ENCODE measurements at places on chromosomes 4 and X.

- DNase-seq = no peak
These were observed 707.8 kb downstream of the STIM2 start for GRCh38 chr4:27568236-27568951.

- DNase-seq = no peak
These were observed 311.0 kb downstream of the FBXW7 start for GRCh38 chr4:152224721-152225420.

GRCh38 chr4:121792966-121793365 lies 8.2 kb upstream of the EXOSC9 start:
- no peak for DNase-seq

GRCh38 chr4:46992338-46992737 lies 1.0 kb downstream of the GABRA4 start:
- no peak for DNase-seq

- peak; percentile 9 for DNase-seq
These were observed 637.8 kb downstream of the BCOR start for GRCh38 chrX:39459952-39460351.

- no peak for DNase-seq
These were observed 129.7 kb upstream of the SMAD1 start for GRCh38 chr4:145351922-145352321.

- DNase-seq = no peak
These were observed 97.8 kb downstream of the SHROOM3 start for GRCh38 chr4:76532805-76533204.

- DNase-seq = no peak
These were observed 38.6 kb upstream of the NYX start for GRCh38 chrX:41408576-41408975.

- no peak for DNase-seq
These were observed 18.3 kb upstream of the HTRA3 start for GRCh38 chr4:8251110-8251883.

DNA sequence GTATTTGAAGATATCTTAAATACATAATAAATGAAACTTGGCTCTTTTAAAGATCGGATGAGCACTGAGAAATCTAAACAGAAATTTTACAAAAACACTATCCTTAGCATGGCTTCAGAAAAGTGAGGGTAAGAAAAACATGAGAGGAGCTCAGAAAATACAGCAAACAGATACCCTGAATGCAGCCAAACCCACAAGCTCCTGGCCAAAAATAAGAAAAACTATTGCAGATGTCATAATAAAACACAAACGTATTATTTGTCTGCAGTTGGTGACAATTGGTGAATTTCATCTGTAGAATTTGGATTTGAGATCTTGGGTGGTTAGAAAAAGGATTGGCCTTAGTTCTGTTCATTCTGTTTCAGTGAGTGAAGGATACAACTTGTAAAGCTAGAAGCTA lies 603.9 kb downstream of the INPP4B start:
- DNase-seq = no peak

DNA sequence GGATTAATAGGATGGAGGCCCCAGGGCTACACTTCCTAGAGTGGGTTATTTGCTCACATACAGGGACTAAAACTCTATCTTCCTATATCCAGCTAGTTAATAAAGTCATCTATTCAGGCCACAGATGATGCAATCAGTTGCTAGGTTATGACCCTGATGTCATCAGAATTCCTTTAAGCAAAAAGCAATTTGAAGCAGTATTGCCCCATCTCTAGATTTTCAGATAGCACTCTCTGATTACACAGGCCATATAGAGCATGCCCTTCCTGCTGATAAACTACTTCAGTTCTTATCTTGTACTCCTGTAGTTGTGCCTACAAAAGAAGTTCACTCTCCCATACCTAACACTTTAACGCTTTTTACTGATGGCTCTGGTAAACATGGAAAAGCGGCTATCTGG lies 84.8 kb downstream of the TMEM144 start:
- no peak for DNase-seq

DNA sequence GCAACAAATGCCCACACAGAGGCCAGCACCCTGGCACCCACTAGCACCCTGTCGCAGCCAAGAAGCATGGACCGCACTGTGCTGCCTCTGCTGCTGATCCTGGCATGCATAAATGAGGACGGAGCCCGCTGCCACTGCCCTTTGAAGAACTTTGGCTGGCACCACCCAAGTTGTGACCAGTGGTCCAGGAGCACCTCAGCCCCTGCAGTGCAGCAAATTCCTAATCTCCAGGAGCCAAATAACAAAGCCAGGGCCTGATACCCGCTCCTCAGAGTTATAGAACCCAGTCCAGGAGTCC lies 807.2 kb downstream of the GLUD2 start:
- no peak for DNase-seq

- no peak for DNase-seq
These were observed 61.6 kb upstream of the GPR174 start for GRCh38 chrX:79082899-79083298.

- DNase-seq = no peak
These were observed 82.7 kb downstream of the ANXA5 start for GRCh38 chr4:121614101-121614500.
